ENCODE measurements at places on chromosomes 16 and 17. TPM values are rescaled to one million over a fixed set of nuclear protein-coding genes. Genes with fewer than 3 reads are reported as not detected.
A peak's percentile ranks its signal among the peaks of the same experiment; 100 is the strongest.

DNA sequence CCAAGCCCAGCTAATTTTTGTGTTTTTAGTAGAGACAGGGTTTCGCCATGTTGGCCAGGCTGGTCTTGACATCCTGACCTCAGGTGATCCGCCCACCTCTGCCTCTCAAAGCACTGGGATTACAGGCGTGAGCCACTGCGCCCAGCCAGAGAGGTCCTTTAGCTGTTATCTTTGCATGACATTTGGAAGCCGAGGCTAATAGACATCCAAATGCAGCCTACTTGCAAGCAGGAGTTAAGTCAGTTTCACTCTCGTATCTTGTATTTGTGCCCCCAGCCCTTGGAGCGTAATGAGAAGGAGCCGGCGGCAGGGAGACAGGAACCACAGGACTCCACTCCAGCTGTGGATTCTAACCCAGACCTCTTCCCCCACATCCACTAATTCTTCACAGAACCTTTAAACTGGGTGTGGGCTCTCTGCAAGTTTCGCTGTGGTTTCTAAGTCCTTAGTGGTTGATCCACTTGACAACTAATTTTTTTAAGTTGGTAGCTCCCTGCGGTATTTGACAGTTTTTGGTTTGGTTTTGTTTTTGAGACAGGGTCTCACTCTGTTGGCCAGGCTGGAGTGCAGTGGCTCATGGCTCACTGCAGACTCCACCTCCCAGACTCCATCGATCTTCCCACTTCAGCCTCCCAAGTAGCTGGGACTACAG is 3.1 kb upstream of the CYTH1 start:
- no peak for DNase-seq

- DNase-seq: peak; percentile 91
These were observed 245.6 kb upstream of the RBFOX1 start for GRCh38 chr16:7086822-7087616.

The SDR42E1 gene
- polyA plus RNA-seq: 0.96 TPM

The NHLRC4 gene
- 1.3 TPM for polyA plus RNA-seq

The PPP1R1B gene
- polyA plus RNA-seq: 2.9 TPM

DNA sequence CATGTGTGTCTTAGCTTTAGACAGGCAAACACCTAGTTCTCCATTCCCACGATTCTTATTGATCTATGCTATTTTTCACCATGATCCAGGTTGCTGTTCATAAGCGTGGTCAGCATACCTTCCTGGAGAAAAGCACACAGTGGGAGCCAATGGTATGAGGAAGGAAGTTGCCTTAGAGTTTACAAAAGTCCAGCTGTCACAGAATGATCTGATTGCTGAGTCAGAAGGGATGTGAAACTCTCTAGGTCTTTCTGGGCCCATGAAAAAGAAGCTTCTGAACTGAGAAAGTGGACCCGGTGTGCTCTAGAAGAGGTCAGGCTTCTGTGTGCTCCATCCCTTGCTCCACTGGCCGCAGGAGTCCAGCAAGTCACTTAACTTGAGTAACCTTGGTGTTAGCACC is 71.0 kb upstream of the CCL1 start:
- DNase-seq: peak; percentile 67

- no peak for DNase-seq
These were observed 38.5 kb upstream of the NKD1 start for GRCh38 chr16:50509521-50510341.

- DNase-seq: peak; percentile 53
These were observed 552 bp downstream of the C17orf58 start for GRCh38 chr17:67995570-67996263.

- no peak for DNase-seq
These were observed 99.7 kb downstream of the VPS53 start for GRCh38 chr17:614653-615546.

DNA sequence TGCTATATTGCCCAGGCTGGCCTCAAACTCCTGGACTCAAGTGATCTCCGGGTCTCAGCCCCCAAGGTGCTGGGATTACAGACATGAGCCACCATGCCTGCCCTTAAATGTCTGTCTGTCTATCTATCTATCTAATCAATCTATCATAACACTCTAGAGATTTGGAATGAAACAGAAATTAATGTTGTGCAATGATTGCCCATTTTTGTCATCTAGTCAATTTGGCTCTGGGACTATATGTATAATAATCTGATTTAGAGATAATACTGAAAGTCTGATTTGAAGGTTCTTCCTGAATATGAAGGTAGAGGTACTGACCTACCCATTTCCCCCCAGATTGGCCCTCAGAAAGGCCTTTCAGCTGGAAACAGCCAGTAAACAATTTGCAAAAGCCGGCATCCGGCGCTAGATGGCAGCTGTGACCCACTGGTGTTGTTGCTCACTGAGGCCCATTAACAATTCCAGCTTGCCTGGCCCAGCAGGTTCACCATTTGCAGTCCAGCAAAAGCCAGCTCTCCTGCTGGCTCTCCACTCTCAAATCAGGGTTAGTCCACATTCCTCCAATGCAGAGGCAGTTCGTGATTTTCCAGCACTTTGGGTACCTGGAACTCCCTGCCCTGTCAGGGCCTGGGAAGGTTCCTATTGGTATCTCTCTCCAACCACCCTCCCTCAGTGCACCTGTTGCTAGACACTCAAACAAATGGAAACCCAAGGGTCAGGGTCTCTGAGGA is 22.9 kb upstream of the C16orf87 start:
- DNase-seq: peak; percentile 82

DNA sequence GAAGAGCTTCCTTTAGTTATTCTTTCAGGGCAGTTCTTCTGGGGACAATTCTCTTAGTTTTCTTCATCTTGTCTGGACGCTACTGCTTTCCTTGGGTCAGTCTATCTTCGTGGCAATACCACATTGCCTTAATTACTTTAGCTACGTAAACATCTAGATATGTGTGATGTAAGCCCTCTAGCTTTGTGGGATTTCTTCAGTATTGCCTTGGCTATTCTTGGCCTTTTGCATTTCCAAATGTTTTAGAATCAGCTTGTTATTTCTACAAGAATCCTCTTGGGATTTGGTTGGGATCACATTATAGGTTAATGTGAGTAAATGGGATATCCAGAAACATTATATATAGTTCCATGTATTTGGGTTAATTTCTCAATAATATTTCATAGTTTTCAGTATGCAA is 9.0 kb upstream of the ST6GALNAC2 start:
- DNase-seq: peak; percentile 56

DNA sequence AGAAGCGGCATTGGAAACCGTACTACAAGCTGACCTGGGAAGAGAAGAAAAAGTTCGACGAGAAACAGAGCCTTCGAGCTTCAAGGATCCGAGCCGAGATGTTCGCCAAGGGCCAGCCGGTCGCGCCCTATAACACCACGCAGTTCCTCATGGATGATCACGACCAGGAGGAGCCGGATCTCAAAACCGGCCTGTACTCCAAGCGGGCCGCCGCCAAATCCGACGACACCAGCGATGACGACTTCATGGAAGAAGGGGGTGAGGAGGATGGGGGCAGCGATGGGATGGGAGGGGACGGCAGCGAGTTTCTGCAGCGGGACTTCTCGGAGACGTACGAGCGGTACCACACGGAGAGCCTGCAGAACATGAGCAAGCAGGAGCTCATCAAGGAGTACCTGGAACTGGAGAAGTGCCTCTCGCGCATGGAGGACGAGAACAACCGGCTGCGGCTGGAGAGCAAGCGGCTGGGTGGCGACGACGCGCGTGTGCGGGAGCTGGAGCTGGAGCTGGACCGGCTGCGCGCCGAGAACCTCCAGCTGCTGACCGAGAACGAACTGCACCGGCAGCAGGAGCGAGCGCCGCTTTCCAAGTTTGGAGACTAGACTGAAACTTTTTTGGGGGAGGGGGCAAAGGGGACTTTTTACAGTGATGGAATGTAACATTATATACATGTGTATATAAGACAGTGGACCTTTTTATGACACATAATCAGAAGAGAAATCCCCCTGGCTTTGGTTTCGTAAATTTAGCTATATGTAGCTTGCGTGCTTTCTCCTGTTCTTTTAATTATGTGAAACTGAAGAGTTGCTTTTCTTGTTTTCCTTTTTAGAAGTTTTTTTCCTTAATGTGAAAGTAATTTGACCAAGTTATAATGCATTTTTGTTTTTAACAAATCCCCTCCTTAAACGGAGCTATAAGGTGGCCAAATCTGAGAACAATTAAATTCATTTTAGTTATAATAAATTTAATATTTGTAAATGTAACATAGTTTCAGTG is 1.7 kb downstream of the HEXIM1 start:
- peak; percentile 91 for DNase-seq

DNA sequence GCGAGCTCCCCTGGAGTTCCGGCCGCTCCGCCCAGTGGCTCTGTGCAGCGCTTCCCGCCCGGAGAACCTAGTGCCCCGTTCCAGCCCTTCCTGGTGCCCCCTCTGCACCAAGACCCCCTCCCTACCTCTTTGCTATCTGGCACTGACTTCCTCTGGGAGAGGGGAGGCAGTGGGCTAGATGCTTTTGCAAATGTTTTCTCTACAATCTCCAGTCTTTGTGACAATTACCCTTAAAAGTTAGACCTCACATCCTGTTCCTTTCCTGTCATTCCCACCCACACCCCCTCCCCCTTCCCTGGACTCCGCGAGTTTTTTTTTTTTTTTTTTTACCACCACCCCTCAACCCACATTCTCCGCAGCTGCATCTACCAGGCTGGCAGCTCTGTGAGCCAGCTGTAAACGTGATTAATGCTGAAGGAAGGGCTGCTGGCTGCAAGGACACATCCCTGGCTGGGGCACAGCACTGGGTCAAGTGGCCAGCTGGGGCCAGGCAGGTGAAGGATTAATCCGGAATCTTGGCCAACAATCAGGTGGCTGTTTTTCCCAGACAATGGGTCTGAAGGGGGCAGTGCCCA is 101.5 kb downstream of the MGAT5B start:
- peak; percentile 39 for DNase-seq

DNA sequence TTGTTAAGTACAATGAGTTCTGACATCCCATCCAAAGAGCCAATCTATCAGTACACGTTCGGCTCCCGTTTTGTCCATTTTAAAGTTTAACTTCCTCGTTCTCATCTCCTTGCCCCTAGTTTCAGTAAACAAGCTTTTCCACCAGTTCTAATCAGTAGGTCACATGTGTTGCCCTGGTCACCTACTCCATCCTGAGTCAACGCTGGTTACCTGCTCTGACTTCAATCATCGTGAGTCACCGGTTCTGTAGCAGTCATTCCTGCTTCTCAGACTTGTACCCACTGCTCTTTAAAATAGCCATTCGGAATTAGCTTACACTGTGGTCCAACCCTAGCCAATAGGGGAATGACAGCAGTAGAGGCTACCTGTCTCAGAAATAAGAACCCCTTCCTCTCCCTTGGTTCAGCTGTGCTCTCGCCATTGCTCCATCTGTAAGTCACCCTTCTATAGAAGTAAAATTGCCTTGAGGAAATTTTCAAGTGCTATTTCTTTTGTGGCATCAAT is 191.0 kb downstream of the CPPED1 start:
- no peak for DNase-seq
